M059J (cell line): ENCODE measurements at places on chromosomes 2 and 18. TPM values are rescaled to one million over a fixed set of nuclear protein-coding genes. Genes with fewer than 3 reads are reported as not detected.

The CELF4 gene
- not detected in 2 replicates for total RNA-seq

The MAPRE2 gene
- total RNA-seq: 42.9 and 57.5 TPM in 2 replicates

The SYT4 gene
- total RNA-seq: 0.15 and 0.67 TPM in 2 replicates

The VAPA gene
- 364 and 425 TPM in 2 replicates for total RNA-seq

The FBXO15 gene
- 0.17 and 0.71 TPM in 2 replicates for total RNA-seq
